ENCODE measurements at places on chromosomes 2 and 18.
A peak's percentile ranks its signal among the peaks of the same experiment; 100 is the strongest.

DNA sequence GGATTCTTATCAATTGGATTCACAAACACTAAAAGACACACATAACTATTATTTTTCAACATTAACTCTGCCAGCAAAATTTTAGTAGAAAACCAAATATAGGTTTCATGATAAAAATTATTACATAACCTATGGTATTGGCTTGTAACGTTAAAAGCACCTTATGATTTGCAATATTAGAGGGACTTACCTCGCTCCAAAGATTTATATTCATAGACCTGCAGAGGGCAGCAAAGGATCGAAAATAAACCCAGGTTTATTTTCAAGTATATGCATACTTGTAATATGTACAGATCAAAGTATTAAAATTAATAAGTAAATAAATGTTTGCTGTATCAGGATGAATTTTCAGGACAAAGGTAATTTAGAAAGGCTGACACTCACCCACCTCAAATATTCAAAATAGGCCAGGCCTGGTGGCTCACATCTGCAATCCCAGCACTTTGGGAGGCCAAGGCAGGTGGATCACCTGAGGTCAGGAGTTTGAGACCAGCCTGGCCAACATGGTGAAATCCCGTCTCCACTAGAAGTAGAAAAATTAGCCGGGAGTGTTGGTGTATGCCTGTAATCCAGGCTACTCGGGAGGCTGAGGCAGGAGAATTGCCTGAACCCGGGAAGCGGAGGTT lies 45.3 kb downstream of the LRPPRC start:
- DNase-seq, result peak; percentile 2

DNA sequence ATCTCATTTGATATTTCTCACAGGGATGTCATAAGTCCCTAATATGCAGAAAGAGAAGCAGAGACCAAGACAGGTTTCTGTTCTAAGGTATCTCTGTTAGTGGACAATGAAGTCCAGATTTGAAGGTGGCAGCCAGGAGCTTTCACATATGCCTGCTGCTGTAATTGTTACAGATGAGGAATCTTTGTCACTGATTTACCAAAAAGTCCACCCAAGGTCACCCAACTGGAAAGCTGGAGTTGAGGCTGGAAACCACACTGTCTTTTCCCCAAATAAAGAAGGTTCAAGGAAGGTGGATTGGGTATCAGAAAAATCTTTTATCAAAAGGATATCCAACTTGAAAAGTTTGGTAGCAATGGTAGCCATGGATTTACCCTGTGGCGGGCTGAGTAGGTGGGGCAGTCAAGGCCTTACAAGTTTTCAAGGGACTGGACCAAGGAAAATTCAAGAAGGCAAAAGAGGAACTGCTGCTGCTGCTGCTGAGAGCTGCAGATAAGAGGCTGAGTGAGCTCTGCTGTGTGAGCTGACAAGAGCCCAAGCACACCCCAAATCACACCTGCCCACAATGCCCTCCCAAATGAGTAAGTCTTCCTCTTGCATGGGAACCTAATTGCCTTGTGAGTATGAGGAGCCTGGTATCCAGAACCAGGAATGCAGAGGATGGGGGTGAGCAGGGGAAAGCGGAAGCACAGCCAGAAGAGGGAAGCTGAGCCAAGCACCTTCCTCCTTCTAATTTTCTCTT lies 241.2 kb downstream of the ANAPC1 start:
- no peak for DNase-seq

DNA sequence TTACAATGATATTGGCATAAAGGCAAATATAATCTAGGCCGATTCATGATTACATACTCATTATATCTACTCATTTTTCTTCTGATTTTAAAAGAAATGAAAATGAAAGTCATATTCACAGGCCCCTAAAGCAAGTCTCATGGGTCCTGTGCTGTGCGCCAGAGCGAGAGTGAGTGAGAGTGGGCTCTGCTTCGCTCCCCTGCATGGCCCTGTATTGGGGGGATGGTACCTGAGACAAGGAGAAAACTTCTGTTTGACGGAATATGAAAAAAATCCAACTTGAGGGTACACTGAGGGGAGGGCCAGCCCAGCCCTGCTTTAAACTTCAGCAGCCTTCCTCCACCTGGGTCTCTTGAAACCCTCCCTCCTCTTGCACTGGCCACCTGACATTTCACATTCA lies 81.4 kb upstream of the RGPD5 start:
- no peak for DNase-seq

GRCh38 chr2:77977471-77978063 lies 455.4 kb upstream of the LRRTM4 start:
- DNase-seq, result peak; percentile 28

DNA sequence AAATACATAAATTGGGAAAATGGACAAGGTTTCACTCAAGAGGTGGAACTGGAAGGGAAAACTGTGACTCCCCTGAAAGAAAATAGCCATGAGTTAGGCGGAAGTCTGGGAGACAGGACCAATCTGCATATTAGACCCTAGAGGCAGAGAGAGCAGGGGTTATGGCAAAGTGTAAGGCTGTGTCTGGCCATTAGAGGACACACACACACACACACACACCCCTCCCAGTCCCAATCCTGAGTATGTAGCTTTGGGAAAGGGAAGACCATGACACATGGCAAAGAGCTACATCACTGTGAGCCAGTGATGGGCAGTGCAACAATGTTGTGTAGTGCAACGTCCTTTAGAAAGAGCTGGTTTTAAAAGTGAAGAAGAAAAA lies 479.9 kb upstream of the NXPH2 start:
- no peak for DNase-seq

DNA sequence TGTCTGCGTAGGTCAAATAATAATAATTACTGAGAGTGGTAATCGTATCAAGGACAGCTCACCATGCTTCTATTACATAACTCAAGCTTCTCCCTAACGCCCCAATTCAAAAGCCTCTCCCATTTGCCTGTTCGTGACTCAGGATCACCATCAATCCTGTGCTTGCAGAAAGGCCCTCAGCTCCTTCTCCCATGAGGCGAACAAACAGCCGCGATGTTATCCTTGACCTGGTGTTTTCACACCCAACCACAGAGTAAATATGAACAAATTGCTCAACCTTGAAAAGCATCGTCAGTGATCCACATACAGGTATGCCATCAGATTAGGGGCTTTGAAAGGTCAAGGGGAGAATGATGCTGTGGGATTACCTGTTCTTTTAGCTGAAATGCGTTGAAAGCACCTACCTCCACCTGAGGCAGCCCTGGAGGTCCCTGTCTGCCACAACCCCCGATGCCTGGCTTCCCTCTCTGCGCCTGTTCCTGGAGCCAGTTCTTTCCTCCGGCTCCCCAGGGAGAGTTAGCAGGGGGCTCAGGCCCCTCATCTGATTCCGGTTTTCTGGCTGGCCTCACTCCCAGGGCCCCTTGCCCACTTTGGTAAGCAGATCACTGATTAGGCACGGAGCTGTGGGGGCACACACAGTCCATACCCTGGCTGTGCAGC lies 39.1 kb upstream of the ODC1 start:
- peak; percentile 62 for DNase-seq

GRCh38 chr18:63970809-63971205 lies 926 bp downstream of the SERPINB8 start:
- DNase-seq, result no peak

- no peak for DNase-seq
These were observed 14.5 kb downstream of the OSBPL6 start for GRCh38 chr2:178208817-178209216.

DNA sequence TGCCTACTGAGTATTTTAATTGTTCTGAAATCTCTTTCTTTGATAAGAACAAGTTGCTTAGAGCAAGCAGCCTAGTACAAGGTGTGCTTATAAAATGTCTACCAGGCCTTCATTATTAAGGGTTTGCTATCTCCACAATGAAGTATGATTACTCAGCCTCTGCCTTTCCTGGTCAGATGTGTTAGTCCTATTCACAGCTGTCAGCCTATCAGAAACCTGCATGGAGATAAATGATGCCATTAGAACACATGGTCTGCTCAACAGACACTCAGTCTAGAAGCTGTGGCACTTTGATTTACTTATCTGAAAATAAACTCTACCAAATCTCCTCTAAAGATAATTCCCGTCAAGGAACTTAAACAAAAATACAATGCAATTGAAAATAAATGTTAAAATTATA lies 448.7 kb downstream of the ERBB4 start:
- no peak for DNase-seq

GRCh38 chr2:212941361-212941760 lies 210.1 kb downstream of the IKZF2 start:
- no peak for DNase-seq

DNA sequence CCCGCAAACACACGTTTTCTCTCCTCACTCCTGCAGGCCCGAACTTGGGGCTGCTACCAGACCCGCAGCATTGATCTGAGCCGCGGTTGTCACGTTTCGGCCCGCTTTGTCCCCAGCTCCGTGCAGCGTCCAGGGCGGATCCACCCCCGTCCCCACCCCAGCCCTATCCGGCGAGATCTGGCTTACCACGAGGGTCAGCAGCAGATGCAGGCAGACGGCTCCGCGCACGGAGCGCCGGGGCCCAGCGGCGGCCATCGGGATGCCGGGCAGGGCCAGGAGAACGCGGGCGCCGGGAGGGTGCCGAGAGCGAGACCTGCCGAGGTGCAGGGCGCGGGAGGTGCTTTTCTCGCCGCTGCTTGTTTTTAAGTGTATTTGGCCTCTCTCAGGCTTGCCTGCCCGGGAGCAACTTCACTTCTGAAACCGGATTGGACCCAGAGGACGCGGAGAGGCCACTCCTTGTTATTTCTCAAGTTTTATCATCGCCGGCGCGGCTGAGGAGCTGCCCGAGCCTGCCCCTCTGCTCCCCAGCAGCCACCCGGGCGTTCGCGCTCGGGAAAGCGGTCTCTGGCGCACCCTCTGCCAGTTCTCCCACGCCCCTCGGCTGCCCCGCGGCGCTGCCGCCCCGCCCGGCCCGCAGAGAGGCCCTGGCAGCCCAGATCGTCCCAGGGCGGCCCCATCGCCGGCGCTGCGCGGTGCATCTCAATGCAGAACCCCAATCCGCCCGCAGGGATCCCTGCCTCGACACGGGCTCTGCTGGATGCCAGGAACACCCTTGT lies at the start of gene DSC3:
TSS of gene DSC3 (minus strand) at position 337 of the 776 bp plus-strand sequence. CDS start at position 255, 82 bp downstream.
- peak; percentile 20 for DNase-seq

- DNase-seq, result no peak
These were observed 70.0 kb downstream of the MYO3B start for GRCh38 chr2:170247882-170248393.

GRCh38 chr2:237571551-237571950 lies 5.2 kb downstream of the PRLH start:
- DNase-seq, result no peak

DNA sequence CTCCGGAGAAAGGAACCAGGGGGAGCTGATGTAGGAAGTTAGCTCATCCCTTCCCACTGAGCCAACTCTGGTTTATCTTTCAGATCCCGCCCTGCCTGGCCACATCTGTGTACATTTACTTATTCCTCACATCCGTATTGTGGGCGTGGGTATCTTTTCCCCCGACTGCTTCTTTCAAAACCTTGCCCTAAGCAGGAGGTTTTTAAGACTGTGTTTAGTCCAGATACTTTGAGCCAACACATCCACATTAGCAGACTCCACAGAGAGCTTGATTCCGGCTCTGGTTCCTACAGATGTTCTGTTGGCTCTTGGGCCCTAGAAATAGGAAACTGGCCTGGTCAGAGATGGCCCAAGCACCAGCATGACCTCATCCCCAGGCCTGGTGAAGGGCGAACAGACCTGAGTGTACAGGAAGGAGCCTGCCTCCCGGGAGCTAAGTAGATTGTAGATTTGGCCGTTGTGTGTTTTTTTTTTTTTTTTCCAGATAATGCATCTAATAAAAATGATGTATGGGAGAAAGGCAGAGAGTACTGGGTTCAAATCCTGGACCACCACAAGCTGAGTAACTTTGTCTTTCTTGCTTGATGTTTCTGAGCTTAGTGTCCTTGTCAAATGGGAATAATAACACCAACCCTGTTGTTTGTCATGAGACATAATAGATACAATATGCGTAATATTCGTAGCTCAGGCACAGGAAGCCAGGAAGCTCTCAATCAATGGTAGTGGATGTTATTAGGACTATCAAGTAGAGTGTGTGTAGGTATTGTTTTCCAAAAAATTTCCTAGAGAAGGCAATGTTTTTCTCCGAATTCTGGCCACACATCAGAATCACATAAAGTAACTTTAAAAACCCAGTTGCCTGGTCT lies 92.3 kb downstream of the PRKCE start:
- DNase-seq, result no peak

GRCh38 chr18:657311-658000 lies at the start of gene TYMS:
Gene TYMS, plus strand, starts transcription at chr18:657653. Its CDS starts 90 bp downstream, at chr18:657743.
- peak; percentile 68 for DNase-seq

GRCh38 chr18:59748628-59749360 lies 51.6 kb upstream of the CCBE1 start:
- DNase-seq, result no peak

- no peak for DNase-seq
These were observed 45.2 kb upstream of the GLS start for GRCh38 chr2:190835303-190835930.
